Urinary bladder (tissue), 4 donors: ENCODE measurements at places on chromosomes 4 and X. TPM values are rescaled to one million over a fixed set of nuclear protein-coding genes. Genes with fewer than 3 reads are reported as not detected.

DNA sequence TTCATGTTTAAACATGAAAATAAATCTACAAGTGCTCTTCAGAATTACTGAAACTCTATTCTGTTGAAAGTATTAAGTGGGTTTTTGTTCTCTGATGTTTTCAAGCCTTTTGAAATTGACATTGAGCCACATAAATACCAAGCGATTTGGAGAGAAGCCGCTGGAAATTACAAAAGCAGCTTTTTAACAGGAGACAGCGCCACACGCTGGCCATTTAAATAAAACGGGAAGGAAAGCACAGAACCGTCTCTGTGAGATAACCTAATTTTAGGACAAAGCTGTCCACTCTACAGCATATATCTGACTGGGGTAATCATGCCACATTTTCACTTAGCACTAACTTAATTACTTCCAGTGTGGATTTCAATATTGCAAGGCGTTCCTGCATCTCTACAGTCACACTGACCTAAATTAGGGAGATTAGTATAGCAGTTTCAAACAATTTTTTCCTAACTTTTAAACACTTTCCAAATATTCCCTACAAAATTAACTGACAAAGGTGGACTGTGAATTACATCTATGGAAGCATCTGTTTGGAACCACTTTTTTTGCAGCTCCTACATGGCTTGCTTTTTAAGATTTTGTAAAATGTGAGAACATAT lies 6.8 kb upstream of the ANOS1 start:
- DNase-seq: no peak

GRCh38 chr4:94533405-94534223 lies 81.9 kb downstream of the PDLIM5 start:
- no peak for DNase-seq

- peak; percentile 67 for DNase-seq
Measured at GRCh38 chr4:3241898-3242524, 6.9 kb upstream of the MSANTD1 start.

The BMP3 gene
- total RNA-seq: 19.1 TPM

- no peak for DNase-seq
Measured at GRCh38 chrX:46279214-46279924, 265.9 kb downstream of the ZNF674 start.
